Glomerular endothelial cell (primary cell): ENCODE measurements at places on chromosomes 2 and 18. TPM values are rescaled to one million over a fixed set of nuclear protein-coding genes. Genes with fewer than 3 reads are reported as not detected.

LIMS4 gene
- total RNA-seq, result 55.2 and 102 TPM in 2 replicates

VIT gene
- total RNA-seq, result not detected in 2 replicates

FOXI3 gene
- not detected in 2 replicates for total RNA-seq

SIX3 gene
- total RNA-seq, result not detected in 2 replicates

HTR2B gene
- total RNA-seq, result 0.19 and 1.2 TPM in 2 replicates

RTP5 gene
- not detected in 2 replicates for total RNA-seq

RND3 gene
- total RNA-seq, result 75.2 and 101 TPM in 2 replicates
